Ecto neural progenitor cell (in vitro differentiated cells): ENCODE measurements at places on chromosomes 16 and 17.

- peak; percentile 80 for DNase-seq
Observed at GRCh38 chr17:40422990-40423633, 5.4 kb upstream of the TOP2A start.

GRCh38 chr17:17693253-17694168 lies 12.3 kb downstream of the RAI1 start:
- DNase-seq: peak; percentile 85

DNA sequence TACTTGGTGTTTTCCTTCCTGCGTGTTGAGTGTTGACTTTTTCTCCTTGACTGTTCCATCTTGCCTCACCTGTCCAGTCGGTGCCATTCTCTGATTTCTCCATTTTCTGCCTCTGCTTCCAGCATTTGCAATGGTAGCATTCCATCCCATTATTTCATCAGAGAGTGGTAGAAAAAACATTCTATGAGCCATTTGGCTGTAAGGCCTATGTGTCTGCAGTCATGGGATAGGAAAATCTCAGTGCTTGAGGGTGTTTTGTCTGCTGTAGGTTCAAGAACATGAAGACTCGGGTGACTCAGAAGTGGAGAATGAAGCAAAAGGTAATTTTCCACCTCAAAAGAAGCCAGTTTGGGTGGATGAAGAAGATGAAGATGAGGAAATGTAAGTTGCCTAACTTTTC lies 2.7 kb downstream of the UTP18 start:
- DNase-seq: no peak

- no peak for DNase-seq
Observed at GRCh38 chr17:3738562-3739295, 15.0 kb downstream of the HASPIN start.

GRCh38 chr16:19613834-19614233 lies 58.3 kb downstream of the VPS35L start:
- DNase-seq: no peak

GRCh38 chr17:57271821-57272220 lies 15.5 kb downstream of the MSI2 start:
- DNase-seq: peak; percentile 37

DNA sequence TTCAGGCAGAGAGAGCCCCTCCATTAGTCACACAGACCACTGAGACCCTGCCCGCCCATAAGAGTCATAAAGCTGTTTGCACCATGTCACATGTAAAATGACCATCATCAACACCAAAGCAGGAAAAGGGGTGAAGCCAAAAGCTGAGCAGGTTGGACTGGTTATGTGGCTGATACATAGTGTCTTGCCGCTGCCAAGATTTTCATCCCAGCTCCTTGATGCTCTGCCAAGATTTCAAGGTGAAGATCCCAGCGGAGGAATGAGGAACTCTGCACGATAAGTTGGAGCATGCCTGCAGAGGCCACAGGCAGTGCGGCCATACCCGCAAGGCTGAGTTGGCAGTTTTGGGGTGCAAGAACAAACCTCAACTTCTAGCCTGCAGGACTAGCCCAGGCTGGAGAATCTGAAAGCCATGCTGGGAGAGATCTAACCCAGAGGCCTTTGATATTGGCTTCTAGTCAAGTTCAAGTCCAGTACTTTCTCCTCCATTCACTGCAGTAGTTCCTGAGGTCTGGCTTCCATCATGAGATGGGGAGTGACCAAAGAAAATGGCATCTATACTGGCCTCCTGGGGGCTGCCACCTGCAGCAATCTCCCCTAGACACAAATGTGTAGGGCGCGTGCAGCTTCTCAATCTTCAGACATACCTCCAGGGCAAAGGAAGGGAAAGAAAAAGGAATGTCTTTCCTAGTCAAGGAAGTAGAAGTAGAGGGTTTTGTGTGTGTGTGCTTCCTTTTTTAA lies 79.7 kb upstream of the NOL11 start:
- DNase-seq: no peak

- DNase-seq: no peak
Observed at GRCh38 chr16:82037666-82038065, 2.6 kb downstream of the HSD17B2 start.

- DNase-seq: no peak
Observed at GRCh38 chr17:75639771-75640555, 6.7 kb downstream of the SMIM5 start.

DNA sequence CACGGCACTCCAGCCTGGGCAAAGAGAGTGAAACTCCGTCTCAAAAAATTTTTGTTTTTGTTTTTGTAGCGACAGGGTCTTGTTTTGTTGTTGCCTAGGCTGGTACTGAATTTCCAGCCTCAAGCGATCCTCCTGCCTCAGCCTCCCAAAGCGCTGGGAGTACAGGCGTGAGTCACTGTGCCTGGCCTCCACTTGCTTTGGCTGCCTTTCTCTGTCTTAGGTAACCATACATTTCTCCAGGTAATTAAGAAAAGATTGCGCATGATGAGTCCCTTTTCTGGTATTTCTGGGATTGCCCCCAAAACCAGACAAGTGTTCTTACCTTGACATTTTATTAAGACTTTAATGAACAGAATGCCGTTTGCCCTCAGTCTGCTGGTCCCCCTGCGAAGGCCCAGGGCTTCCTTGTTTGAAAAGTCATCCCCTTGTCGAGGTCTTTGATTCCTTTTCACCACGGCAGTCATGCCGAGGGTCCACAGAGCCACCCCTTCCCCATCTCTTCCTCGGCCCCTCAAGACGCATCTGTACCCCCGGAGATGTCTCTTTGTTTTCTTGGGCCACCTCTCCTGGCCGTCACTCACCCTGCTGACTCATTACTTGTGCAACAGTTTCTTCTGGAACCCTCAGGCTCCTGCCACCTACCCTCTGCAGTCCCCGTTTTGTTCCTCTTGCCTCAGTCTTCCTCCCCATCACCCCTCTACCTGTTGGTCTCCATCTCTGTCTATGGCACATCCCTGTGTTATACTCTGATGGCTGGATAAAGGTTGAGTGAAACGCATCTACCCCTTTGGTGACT lies 151.0 kb downstream of the SEC14L1 start:
- DNase-seq: no peak

- no peak for DNase-seq
Observed at GRCh38 chr16:554297-554621, 5.9 kb upstream of the PRR35 start.

DNA sequence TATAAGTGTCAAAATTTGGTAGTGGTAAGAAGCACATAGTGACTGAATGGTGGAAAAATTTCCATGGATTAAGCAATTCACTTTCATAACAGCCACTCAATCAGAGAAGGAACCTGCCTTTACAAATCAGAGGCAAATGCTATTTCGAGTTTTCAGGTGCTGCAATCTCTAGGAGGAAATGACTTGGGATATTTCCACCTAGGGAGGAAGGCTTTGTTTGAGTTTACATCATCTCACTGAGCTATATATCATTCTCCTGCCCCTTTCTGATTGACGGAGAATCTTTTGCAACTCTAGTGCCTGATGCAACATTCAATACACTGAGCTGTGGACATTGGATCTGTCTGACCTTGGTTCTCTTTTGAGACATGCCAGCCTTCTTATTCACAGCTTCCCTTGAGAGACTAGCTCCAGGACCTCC lies 26.3 kb downstream of the MARCHF10 start:
- DNase-seq: no peak

GRCh38 chr17:81635973-81636504 lies 873 bp downstream of the NPLOC4 start:
- no peak for DNase-seq

DNA sequence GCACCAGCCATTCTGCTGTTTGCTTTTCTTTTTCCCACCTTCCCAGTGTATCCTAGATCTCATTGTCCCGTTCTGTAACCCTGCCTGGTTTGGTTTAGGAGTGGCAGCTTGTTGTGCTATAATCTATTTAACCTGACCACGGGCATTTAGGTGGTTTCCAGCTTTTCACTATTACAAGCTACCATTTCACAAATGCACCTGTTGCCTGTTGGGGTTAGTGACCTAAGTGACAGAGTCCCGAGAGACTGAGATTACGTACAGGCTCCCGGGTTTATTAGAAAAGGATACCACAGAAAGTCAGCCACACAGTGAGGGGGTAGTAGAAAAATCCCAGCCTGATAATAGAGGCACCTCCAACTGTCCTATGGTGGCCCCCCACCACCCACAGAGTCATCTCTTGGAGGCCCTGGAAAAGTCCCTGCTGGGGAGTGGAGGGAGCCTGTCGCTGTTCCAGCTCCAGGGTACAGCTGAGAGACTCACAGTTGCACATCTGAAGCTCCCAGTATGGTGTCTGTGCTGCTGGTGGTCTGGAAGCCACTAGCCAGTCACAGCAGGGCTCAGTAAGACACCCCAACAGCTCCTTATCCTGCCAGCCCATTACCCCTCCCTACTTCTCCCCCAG lies 21.2 kb downstream of the CLEC16A start:
- no peak for DNase-seq

- no peak for DNase-seq
Observed at GRCh38 chr16:51919736-51920135, 627.2 kb downstream of the TOX3 start.

- DNase-seq: no peak
Observed at GRCh38 chr17:7111784-7112509, 2.7 kb downstream of the ASGR2 start.

GRCh38 chr16:18829251-18829650 lies 27.9 kb upstream of the ARL6IP1 start:
- no peak for DNase-seq

- no peak for DNase-seq
Observed at GRCh38 chr17:44900894-44901293, 1.6 kb upstream of the EFTUD2 start.

- DNase-seq: no peak
Observed at GRCh38 chr16:50476486-50477255, 71.5 kb upstream of the NKD1 start.

GRCh38 chr16:54373534-54374520 lies 87.2 kb upstream of the IRX3 start:
- DNase-seq: no peak
